CD4-positive, alpha-beta T cell treated with Interleukin-15 for 1 hour (primary cell): ENCODE measurements at places on chromosomes 12 and 14.

DNA sequence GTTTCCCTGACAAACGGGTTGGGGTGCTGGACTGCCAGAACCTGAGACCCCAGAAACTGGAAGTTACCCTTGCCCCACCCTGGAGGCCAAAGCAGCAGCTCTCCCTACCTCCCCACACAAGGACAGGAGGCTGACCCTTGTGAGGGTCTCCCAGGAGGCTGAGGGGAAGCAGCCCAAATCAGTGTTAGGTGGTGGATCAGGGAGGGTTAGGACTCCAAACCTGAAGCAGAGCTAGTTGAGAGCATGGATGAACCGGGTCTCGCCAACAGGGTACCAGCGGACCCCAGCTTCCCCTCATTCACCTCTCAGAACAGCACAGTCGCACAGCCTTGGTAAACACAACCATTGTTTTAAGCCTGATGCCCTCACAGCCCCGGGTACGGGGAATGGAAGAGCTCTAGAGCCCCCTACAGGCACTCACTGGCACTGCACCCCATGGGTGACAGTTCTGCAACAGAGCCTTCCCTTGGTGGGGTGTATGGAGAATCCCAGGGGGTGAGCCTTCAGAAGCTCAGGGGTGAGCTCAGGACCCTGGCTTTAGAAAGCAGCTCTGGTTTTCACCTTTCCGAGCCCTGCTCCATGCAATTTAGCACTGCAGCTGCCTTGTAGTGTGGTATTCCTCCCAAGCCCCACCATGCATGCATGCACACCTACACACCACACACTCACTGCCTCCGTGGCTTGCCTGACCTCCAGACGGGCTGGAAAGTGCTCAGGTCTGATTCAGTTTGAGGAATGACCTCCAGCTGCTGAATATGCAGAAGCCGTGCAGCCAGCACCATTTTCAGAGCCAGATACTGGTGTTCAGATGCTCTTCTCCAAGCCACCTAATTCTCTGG is 11.2 kb downstream of the ESRRB start:
- peak; percentile 37 for DNase-seq

DNA sequence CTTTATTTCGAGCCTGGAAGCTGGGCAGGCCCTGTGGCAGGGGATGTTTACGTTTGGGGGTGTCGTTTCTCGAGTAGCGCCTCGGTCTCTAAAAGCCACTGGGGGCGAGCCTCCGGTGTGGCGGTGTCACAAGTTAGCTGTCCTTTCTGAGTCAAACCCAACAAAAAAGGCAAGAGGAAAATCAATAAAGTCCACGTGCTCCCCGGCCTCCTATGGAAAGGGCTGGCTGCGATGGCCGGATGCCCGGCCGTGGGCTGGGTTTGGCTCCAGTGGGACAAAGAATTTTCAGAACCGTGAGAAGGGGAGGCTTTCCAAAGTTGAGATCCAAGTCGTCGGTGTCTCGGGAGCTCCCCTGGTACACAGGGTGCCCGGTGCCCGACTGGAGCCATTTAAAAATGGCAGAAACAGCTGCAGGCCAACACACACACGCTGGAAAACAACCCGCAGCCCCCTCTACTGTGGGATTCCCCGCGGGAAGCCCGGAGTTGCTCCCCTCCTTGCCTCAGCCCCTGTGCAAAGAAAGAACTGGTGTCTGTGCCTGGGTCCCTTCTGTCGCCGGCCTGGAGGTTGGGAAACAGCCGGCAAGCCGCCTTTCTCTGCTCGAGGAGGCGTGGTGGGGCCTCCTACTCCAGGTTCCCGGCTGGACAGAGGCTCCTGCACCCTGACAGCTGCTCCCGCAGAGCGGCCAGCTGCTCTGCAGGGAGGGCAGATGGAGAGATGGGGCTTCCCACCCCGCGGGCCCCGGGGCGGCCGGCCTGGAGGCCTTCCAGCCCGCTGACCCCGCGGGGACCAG is 1.9 kb downstream of the BCL7A start:
- no peak for DNase-seq

GRCh38 chr14:103716091-103716801 is 636 bp downstream of the ZFYVE21 start:
- DNase-seq: no peak

- no peak for DNase-seq
These were observed 23.3 kb downstream of the RNF34 start for GRCh38 chr12:121423253-121423652.

- DNase-seq: no peak
These were observed 233.3 kb upstream of the SFSWAP start for GRCh38 chr12:131477613-131478012.

DNA sequence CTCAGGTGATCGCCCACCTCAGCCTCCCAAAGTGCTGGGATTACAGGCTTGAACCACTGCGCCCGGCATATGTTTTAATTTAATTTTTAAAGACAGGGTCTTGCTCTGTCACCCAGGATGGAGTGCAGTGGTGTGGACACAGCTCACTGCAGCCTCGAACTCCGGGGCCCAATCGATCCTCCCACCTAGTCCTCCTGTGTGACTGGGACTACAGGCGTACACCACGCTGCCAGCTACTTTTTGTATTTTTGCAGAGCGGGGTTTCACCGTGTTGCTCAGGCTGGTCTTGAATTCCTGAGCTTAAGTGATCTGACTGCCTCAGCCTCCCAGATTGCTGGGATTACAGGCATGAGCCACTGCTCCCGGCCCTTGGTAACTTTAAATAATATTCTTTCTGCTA is 30.8 kb upstream of the PPP1R13B start:
- DNase-seq: no peak

DNA sequence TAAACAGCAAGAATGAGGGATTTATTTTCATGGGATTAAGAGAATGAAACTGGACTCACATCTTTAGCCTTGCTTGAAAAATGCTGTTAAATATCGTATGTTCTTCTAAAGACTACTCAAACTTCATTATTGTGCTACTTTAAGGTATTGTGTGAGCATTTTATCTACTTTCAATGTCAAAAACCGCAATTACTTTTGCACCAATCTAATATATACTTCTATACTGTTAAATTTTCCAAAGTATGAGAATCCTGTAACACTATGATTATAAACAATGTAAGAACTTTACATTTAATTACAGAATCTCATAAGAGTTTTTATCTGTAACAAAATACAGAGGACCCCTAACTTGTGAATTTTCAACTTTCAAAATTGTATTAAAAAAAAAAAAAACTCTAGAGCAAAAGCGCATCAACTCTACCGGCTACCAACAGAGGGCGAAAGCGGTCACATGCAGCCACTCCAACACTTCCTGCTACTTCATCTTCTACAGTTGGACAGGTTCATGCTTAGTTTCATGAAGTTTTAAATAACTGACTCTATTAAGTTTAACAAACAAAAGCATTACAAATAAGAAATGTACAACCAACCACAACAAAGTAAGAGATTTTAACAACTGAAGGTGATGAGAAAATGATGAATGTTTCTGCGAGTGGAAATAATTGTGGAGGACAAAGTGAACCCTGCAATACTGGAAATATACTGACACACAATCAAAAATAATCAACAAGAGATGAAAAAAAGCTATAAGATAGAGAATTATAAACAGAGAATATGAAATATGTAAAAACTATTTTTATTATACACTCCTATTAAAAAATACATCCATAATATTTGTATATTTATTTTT is 210.9 kb downstream of the MED13L start:
- DNase-seq: peak; percentile 55

DNA sequence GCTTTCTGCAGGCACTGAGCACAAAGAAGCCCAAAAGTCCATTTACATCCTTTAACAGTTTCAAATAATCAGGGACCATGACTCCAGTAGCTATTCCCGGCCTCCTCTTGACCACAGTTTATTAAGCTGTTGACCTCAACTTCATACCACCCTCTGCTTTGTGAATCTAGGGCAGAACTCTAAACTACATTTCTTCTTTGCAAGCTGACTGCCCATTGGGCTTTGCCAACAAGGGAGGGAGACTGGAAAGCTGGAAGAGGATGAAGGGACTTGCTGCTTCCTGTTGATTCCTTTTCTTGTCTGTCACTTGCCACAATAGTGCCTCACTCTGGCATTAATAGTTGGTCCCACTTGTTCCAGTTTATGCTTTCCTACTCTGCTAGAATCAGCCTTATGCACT is 2.7 kb downstream of the CGRRF1 start:
- no peak for DNase-seq

GRCh38 chr14:99181241-99181640 is 90.8 kb downstream of the BCL11B start:
- DNase-seq: no peak

- DNase-seq: peak; percentile 83
These were observed 1.8 kb downstream of the AHNAK2 start for GRCh38 chr14:104976198-104977007.

- no peak for DNase-seq
These were observed 216.3 kb upstream of the ATXN7L3B start for GRCh38 chr12:74321381-74321780.

DNA sequence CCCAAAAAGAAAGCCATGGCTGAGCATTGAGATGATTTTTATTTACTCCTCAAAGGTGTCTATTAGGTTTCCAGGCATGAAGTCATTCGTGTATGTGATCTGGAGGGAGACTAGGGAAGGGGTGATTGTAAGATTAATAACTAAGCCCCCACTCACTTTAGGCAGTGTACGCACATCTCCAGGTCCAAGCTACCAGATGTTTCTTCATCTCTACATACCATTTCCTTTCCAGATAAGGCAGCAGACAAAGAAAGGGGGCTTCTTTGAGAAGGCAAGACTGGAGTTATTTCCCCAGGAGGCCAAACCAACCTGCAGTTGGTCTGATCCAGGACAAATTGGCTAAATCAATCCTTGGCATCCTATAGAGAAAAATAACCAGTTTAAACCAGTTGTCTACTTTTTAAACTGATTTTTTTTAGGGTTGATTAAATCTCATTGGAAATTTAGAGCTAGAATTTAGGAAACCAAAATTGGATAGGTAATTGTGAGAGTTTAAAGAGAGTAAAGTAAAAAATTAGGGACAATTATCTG is 3.9 kb downstream of the HOXC13 start:
- DNase-seq: no peak

DNA sequence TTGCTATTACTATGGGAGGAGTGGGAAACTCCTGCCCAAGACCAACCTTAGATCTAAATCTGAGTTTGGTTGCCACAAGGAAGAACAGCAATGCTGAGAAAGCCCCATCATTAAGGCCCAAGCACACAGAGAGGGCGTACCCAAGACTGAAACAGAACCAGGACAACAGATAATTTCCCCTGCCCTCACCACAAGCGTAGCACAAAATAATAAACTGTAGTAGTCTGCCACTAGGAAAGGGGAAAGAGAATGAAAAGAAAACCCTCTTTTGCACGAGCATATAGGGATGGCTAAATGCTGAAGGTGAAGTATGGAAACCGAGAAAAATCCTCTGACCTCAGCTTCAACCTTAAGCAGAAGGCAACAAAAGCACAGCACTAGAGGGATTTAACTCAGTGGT is 76.5 kb upstream of the DHRS4 start:
- no peak for DNase-seq

DNA sequence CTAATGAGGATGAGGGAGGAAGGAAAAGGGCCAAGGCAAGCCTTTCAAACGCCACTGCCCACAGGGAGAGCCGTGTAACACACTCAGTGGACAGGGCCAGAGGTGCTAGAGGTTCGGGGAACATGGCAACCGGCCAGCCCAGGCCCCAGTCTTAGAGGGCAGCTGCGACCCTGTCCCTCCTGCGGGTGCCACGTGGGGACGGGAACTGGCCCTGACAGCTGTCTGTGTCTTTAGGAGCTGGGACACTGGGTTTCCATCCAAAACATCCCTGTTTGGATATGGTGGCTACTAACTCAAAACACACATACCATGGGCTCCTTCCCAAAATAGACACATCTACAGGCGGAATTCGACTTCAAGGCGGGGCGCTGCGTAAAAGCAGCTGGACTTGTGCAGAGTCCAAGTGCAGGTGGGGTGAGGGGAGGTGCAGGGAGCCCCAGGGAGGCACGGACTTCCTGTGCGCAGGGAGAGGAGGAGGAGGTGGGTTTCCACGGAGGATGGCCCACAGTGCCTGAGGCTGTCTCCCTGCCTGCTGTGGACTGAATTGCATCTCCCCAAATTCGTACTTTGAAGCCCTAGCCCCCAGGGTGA is 184.7 kb downstream of the PIWIL1 start:
- no peak for DNase-seq

DNA sequence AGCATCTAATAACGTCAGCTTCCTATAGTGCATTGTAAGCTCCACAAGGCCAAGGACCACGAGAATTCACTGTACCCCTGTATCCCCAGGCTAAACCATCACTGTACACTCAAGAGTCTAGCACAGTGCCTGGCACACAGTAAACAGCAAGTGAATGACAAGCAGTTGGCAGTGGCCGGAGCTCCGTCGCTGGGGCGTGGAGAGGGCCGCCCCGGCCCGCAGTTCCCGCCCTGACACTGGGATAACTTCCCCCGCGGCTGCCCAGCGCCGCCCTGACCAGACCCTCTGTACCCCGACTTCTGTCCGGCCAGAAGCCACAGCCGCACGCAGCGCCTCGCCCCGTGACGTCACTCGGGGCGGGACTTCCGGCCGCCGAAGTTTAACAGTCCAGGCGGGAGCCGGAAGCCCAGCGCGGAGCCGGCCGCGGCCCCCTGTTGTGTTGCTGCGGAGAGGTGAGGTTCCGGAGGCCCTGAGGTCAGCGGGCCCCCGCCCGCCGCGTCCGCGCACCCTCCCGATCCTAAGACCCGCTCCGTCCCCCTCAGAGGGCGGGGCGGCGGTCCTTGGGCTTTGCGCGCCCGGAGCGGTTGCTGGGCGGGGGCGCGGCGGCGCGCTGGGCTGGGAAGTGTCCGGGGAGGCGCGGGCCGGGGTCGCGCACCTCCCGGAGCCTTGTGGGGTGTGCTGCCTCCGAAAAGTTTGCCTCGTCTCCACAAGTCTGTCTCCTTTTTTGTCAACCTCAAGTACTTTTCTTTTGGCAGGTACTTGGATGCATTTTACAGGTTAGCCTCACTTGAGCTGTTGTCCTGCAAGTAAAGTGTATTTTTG is at the start of gene NEDD1:
Gene NEDD1 (plus strand): TSS at position 409 of the 822 bp plus-strand sequence. CDS start 2,503 bp downstream, outside the sequence.
- peak; percentile 85 for DNase-seq

DNA sequence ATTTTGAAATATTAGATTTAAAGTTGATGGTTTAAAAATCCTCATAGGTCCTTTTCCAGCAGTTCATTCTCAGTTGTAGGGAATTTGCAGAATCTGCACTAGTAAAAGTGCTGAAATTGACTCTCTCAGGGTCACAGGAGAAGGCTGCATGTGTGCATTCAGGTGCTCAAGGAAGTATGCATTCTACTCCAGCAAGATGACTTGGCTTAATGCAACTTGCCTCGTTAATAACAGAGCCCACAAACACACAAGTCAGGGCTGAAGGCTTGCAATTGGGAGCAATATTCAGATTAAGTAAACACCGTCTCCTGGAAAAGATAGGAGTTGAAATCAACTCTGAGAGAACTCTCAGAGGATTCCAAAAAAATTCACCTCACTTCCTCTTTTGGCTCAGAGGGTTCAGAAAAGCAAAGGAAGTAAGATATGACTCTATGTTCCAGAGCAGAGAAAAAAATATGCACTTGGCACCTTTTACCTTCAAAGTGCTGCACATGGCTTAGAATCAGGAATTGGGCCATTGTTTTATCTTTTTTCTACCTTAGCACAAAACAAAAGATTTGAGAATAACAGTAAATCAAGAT is 406.3 kb upstream of the DCN start:
- no peak for DNase-seq

GRCh38 chr12:59086126-59086525 is 165.8 kb upstream of the LRIG3 start:
- DNase-seq: no peak
